ENCODE measurements at places on chromosomes 16 and 17. TPM values are rescaled to one million over a fixed set of nuclear protein-coding genes. Genes with fewer than 3 reads are reported as not detected.

The HOXB1 gene
- not detected for total RNA-seq

The MYO1D gene
- 4.2 TPM for total RNA-seq

- DNase-seq: no peak
These were observed 154.2 kb downstream of the MRM1 start for GRCh38 chr17:36755586-36755985.

The ITGB4 gene
- total RNA-seq: 0.42 TPM

DNA sequence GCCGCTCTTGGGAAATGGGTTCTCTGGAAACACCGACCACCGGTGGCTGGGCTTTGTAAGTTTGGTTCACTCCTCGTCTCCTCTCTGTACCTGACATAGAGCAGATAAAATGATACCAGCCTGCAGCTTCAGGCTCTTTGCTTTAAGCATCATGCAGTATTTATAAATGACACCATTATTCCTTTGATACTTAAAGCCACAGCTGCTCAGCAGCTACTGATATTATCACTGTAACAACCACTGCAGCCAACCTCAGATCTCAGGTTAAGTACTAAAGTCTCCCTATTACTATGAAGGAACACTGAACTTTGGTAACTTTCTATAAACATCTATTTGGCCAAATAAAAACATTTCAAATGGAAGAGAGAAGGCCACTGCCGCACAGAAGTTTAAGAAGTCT, 34.6 kb downstream of the PDIA2 start:
- DNase-seq: no peak

The TEKT5 gene
- not detected for total RNA-seq

- DNase-seq: no peak
These were observed 50.3 kb downstream of the ZFPM1 start for GRCh38 chr16:88503374-88503770.

The DNAAF1 gene
- total RNA-seq: not detected

DNA sequence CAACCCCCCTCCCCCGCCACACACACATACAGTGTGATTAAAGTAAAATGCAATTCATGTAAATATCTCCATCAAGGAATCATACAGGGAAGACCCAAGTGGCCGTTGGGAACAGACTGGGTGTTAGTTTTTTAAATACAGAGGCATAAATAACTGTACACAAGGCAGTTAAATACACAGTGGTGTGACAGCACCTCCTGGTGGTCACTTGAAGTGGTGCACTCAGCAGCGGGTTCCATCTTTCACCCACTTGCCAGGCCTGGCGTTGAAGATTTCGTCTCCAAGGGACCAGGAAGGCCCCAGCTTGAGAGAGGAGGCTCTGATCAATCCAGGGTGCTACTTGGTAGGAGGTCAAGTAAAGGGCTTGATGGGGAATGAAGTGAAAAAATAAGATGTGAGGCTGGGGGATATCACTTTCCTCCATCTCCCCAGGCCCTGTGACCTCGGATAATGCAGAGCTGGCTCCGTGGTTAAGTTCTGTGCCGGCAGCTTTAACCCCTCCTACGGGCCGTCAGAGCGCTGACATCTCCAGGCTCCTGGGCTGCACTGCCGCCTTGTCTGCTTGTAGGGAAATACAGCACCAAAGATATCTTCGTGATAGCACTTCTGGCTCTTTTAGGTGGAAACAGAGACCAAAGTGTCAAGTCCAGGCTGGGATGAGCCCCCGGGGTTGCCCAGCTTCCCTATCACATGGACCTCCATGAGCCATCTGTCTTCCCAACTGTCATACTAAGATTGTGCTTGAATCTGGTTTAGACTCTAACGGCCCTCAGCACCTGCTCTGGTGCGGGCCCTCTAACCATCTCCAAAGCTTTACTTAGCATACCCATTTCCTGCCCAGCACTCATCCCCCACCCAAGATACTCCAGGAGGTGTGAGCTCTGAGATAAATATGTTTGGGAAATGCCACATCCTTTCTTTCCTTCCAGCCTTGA, 20.7 kb downstream of the LGALS9 start:
- peak; percentile 42 for DNase-seq

- DNase-seq: no peak
These were observed 1.9 kb downstream of the EVPLL start for GRCh38 chr17:18379246-18380146.

- no peak for DNase-seq
These were observed 2.4 kb downstream of the WSCD1 start for GRCh38 chr17:6072611-6073010.

Data from HFFc6 (cell line).